ENCODE measurements at places on chromosomes 7 and 10. TPM values are rescaled to one million over a fixed set of nuclear protein-coding genes. Genes with fewer than 3 reads are reported as not detected.

DNA sequence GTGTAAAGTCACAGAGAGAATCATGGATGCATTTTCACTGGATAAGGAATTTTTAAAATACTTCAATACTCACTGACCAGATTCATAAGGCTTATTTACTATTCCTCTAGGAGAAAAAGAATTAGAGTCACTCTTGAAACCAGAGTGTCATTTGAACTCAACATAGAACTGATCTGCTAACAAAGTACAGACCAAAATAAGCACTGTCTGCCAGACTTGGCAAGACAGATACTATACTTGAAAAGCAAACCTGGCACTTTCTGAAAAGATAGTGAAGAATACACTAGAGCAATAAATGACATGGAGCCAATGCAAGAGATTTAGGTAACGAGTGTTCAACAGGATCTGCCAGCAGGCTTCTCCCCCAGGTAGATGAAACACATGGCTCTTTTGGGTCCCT, 215.3 kb downstream of the CHCHD3 start:
- no peak for DNase-seq

GRCh38 chr7:47225387-47226131, 356.4 kb downstream of the TNS3 start:
- DNase-seq = no peak

GRCh38 chr10:60189861-60190475, 199.7 kb downstream of the ANK3 start:
- DNase-seq = no peak

DNA sequence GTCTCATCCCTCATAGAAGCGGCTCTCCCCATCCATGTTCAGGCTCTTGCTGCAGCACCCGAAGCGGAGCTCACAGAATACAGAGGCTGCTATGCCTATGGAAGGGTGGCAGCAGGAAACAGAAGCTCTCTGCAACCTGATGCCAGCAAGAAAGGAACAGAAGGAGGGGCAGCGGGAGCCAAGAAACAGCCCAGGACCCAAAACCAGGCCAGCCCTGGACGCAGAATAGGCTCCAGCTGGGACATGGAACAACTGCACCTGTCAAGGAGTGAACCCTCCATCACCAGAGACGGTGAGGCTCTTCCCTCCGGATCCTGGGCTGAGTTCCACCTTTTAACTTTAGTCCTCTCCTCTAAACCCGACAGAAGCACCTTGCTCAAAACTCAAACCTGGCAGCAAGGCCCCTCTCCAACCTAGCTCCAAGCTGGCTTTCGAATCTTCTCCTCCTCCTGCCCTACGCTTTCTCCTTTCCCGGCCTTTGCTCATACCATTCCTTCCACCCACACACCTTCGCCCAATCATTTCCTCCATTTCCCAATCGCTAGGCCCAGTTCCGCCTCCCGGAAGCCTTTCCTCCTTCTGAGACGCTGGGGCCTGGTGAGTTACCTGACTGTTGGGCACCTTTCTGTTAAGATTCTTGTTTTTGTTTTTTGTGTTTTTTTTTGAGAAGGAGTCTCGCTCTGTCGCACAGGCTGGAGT, 122.8 kb upstream of the ZNF92 start:
- no peak for DNase-seq

GRCh38 chr10:127762925-127763324, 25.9 kb downstream of the FOXI2 start:
- no peak for DNase-seq

- no peak for DNase-seq
These were observed 19.2 kb downstream of the LEP start for GRCh38 chr7:128260069-128260795.

DNA sequence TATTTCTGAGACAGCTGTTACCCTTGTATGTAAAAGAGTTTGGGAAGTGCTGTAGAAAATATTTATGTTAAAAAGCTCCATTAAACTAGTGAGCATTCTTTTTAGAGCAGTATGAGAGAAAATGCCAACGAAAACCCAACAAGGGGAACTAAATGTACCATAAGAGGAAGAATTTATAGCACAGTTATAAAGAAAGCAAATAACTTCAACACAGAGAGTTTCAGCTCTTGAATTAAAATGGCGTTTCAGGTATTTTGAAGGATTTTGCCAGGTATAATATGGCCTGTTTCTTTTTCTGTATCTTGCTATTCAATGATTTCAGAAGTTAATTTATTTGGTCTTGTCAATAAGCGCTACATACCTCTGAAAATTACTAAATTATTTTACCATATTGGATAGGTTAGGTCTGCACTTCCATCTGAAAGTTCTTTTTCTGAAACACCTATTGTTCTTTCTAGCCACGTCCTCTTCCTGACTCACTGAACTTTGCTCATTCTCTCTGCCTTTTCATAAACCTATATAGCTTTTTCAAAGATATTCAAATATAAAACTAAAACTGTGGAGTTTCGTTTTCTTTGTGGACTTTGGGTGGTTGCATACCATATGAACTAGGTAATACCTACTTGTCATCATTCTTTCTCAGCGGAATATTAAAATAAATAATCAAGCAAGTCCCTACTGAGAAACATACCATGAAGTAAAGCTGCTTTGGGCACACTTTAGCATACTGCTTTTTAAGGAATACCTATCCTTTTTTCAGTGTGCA, 136.1 kb downstream of the SEMA3A start:
- no peak for DNase-seq

DNA sequence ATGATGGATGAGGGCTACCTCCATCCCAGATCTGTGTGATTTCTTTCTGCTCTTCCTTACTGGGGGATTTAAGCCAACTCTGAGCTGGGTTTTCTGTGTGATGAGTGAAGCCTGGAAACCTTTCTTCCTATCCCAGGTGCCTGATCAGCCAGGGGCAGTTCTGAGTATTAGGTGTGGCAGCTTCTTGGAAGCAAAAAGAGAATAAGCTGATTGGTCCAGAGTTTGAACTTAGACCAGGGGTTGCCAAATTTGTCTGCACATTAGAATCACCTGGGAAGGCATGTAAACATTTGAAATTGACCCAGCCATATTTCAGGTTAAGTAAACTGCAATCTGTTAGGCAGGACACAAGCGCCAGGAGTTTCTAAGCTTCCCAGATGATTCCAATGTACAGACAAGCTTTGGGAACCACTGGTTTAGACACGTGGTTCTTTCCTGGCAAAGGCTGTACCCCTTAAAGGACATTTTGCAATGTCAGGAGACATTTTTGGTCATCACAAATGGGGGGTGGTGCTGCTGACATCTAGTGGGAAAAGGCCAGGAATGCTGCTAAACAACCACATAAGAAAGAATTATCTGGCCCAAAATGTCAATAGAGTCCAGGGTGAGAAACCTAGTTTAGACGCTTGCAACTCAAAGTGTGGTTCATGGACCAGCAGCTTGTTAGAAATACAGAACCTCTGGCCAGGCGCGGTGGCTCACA, 160.5 kb upstream of the GHITM start:
- DNase-seq = no peak

DNA sequence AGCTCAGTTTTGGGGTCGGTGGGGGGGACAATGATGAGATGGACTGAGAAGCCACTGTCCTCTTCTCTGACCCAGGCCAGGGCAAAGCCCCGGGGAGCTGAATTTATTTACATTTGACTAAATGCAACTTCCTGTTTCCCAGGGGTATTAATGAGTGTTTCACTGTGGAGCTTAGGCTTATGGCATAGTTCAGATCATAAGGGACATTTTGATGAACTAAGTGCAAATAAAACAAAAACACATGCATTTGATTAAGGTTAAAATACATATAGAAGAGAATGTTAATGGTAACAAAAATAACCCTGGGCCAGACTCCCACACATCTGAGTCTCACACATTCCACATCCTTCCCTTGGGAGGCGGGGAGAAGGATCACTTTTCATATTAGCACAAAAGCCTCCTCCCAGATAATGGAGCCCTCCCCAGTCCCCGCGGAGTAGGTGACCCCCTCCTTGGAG, 320.6 kb downstream of the FRMD4A start:
- no peak for DNase-seq

GRCh38 chr10:79482741-79483140, 29.6 kb upstream of the EIF5AL1 start:
- DNase-seq = no peak

GRCh38 chr7:1536743-1537534, 6.4 kb downstream of the MAFK start:
- peak; percentile 98 for DNase-seq

GRCh38 chr10:4652111-4653010, 173.6 kb upstream of the AKR1E2 start:
- no peak for DNase-seq

- no peak for DNase-seq
These were observed 40.9 kb upstream of the EFCAB10 start for GRCh38 chr7:105622106-105622731.

- DNase-seq = no peak
These were observed 86.3 kb downstream of the CREB5 start for GRCh38 chr7:28498636-28499035.

- no peak for DNase-seq
These were observed 290.1 kb upstream of the ZNF32 start for GRCh38 chr10:43938810-43939209.

GRCh38 chr7:140604760-140605159, 35.9 kb downstream of the DENND2A start:
- DNase-seq = no peak

GRCh38 chr10:106547047-106547635, 617.4 kb downstream of the SORCS1 start:
- no peak for DNase-seq

- no peak for DNase-seq
These were observed 51.1 kb downstream of the LAMB1 start for GRCh38 chr7:107951896-107952295.

- no peak for DNase-seq
These were observed 61.6 kb upstream of the KCNMA1 start for GRCh38 chr10:77699080-77699645.

GRCh38 chr10:24982319-24983112, 30.1 kb upstream of the PRTFDC1 start:
- DNase-seq = no peak

GRCh38 chr10:101972761-101973160, 83.2 kb downstream of the ARMH3 start:
- no peak for DNase-seq

GRCh38 chr10:56662765-56663447, 301.8 kb upstream of the ZWINT start:
- DNase-seq = no peak

DNA sequence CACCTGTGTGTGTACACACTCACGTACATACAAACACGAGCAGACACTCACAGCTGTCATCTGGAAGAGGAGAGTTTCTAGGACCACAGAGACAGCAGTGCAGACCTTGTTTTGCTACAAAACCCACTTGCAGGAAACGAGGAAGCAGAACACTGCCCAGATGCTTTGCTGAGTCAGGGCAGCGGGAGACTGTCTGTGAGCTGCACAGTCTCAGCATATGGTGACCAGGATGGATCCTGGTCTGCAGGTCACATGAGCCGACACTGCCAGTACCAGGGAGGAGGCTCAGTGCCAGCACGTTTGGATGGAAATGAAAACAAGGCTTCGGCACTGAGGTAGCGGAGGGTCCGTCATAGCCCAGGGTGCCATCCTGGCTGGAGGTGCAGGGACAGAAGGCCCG, 117.6 kb upstream of the DPP6 start:
- no peak for DNase-seq

GRCh38 chr10:2139746-2140145, 402.4 kb upstream of the ADARB2 start:
- DNase-seq = no peak

DNA sequence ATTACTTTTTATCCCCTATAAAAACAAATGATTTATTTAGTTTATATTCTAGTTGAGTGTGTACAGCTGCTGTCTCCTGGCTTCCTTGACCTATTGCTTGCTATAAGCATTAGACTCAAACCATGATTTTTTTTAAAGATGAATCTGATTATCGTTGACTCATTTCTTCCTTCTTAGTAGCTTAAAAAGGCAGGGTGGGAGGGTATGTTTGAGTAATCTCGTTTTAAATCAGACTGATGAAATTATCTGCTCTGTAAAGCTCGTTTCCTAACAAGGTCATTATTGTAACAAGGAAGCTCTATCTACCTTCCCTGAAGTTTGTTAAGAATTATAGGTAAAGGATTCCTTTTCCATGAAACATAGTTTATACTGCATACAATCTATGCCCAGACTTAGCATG, 276.3 kb upstream of the KCND2 start:
- DNase-seq = no peak

- no peak for DNase-seq
These were observed 802.5 kb downstream of the GRM8 start for GRCh38 chr7:126450269-126450671.

Gene ZNF479
- not detected for total RNA-seq

Gene IRF5
- total RNA-seq = 1.2 TPM

Gene VAX1
- total RNA-seq = not detected

Gene LRRC72
- total RNA-seq = not detected

Gene OR2AE1
- total RNA-seq = not detected

Gene PLXDC2
- total RNA-seq = 21.4 TPM

Gene RELN
- 0.43 TPM for total RNA-seq

Gene SPDYE5
- not detected for total RNA-seq

Gene SUGCT
- 3.2 TPM for total RNA-seq

Gene SRI
- total RNA-seq = 46.7 TPM

Gene MARVELD1
- total RNA-seq = 2.4 TPM

Gene EPHA1
- total RNA-seq = 0.28 TPM

Gene CLEC2L
- total RNA-seq = 1.5 TPM

Gene KIAA1217
- total RNA-seq = 123 TPM

Gene AS3MT
- 1.8 TPM for total RNA-seq

Gene HABP2
- not detected for total RNA-seq

Gene DGKB
- not detected for total RNA-seq
